GM23248 (cell line): ENCODE measurements at places on chromosomes 1 and 21.

- DNase-seq: no peak
These were observed 22.4 kb upstream of the ACTN2 start for GRCh38 chr1:236663934-236664333.

DNA sequence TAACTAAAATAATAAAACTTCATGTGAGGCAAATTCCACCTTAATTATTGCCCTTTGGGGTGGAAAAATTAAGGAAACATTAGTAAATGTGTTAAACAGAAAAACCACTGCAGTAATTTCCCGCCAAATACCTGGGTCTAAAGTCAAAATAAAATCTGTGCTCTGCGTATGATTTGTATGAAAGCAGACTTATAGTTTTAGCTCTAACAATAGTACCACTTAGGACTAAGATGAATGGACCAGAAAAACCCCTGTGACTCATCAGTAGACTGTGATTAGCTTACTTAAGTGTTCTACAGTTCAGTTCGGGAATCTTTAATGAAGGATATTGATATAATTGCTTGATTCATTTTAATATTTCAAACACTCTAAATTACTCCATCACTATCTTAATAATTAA is 23.3 kb upstream of the C1orf105 start:
- DNase-seq: peak; percentile 75

DNA sequence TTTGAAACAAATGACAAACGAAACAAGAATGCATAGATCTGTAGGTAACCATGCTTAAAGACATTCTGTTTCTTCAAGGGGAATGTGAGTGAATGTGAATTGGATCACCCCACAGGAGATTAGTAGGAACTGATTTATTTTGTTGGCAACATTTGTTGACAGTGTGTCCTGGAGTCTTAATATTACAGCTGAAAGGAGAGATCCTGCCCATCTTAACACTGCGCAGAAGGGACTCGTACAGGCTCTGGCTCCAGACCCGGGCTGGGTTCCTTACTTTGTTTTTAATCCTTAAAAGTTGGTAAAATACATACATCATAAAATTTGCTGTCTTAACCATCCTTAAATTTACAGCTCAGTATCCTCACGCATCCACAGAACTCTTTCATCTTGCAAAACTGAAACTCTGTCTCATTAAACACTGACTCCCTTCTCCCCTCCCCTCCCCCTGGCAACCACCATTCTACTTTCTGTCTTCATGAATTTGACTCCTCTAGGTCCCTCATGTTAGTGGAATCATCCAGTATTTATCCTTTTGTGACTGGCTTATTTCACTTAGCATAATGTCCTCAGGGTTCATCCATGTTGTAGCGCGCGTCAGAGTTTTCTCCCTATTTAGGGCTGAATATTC is 74.1 kb downstream of the GALNT2 start:
- DNase-seq: peak; percentile 62

DNA sequence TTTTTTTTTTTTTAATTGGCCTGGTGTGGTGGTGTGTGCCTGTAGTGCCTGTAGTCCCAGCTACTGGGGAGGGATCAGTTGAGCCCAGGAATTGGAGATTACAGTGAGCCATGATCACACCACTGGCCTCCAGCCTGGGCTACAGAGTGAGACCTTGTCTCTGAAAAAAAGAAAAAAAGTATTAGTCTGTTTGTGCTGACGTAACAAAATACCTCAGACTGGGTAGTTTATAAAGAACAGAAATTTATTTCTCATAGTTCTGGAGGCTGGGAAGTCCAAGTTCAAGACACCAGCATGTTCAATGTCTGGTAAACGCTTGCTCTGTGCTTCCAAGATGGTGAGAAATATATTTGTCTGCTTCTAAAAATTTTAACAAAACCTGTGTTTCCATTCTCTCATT is 25.8 kb downstream of the TRAF5 start:
- no peak for DNase-seq

DNA sequence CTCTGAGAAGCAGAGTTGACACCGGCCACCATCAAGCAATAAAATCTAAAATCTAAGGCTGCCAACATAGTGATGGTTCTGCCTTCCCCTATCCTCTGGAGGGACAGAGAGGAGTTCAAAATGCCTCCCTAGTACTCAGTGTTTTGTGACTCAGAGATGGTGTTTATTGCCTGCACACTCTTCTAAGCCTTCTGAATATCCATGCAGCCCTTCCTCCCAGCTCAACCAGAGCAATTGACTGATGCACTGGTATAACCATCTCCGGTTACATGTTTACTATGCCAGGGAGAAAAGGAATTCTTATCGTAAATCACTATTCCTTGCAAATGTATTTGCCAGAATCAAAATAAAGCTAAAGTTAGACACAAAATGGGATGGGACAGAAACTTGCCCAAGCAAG is 132.9 kb upstream of the RAB4A start:
- no peak for DNase-seq

- DNase-seq: peak; percentile 65
These were observed 7.0 kb upstream of the TRIM45 start for GRCh38 chr1:117128323-117129079.

DNA sequence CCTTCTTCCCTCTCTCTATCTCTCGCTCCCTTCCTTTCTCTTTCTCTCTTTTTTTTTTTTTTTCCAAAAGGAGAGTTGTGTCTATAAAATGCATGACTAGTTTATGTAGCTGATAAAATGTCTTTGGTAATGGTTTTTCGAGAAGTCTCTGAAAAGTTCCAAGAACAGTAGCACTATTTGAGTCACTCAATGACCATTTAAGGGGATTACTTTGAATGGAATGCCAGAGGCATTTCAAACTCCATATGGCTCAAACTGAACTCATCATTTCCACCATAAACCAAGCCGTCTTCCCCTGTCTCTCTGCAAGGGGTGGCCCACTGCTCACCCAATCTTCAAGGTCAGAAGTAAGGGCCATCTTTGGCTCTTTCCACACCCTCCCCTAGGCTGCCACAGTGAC is 93.3 kb downstream of the FAM78B start:
- DNase-seq: no peak

DNA sequence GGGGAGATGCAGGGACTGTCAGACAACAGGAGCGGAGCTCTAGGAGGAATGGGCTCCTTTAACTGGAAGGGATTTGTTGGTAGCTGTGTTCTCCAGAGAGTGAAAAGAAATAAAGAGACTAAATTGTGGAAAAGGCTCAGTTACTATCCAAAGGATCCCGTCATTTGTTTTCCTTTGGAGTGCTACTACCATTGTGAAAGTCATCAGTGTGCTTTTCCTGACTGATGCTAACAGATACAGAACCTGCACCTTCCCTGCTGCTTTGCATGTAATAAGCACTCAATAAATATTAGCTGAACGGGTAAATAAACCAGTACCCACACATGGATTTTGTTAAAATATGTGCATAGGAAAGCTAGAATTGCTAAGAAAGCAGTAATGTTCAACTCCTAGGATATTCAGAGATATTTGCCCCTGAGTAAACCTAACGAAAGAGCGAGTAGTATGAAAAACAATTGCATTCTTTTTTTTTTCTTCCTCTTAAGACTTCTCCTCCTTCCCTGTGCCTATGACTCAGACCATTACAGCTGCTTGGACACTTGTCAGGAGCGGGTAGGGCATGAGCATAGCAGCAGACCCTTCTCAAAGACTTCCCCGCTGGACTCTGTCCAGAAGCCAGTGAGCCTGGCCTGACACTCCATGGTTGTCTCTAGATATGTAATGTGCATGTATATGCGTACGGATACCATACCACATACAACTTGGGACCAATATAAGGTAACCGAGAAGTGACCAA is 41.7 kb downstream of the PTGFRN start:
- DNase-seq: peak; percentile 83

GRCh38 chr1:7172804-7173203 is 387.6 kb downstream of the CAMTA1 start:
- DNase-seq: no peak

DNA sequence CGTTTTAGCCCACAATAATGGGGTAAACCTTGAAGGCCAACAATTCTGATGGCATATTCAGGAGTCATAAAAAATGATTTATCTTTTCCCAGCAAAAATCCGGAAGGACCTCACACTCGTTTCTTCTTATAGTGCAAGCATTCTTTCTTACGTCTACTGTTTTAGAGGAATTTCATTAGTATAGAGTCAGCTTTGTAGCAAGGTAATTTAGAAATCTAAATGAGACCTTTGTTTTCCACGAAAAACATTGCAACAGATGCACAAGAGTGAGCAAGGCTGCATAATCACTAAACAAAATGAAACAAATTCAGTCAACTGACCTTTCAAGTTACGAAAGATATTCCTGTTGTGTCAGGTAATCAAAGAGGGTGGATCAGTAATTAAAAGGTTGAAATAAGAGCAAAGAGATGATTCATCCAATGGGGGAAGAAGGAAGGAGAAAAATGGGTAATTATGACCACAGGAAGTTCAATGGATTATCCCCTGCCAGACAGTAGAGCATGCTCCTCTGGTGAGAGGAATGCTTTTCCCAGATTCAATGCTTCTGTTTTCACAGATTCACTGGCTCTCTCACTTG is 560 bp upstream of the CSDE1 start:
- DNase-seq: peak; percentile 48

GRCh38 chr21:33230545-33231324 is 997 bp downstream of the IFNAR2 start:
- peak; percentile 84 for DNase-seq

GRCh38 chr21:32197896-32198295 is 81.0 kb downstream of the MIS18A start:
- no peak for DNase-seq

GRCh38 chr1:75582725-75583261 is 28.1 kb downstream of the SLC44A5 start:
- DNase-seq: no peak

DNA sequence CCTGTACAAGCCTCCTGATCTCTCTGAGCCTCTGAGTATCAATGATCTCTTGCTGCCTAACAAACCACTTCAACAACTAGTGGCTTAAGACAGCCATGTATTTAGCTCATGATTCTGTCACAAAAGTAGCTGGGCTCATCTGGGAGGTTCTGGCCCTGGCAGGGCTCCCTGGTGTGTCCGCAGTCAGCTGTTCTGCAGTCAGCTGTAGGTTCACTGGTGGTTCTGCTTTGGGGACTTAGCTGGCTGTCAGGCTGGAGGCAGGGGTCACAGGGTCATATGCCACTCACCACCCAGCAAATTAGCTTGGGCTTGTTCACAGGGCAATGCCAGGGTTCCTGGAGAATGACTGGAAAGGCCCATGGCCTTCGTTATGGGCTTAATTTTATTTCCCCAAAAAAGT is 64.8 kb downstream of the DISP3 start:
- DNase-seq: no peak

- DNase-seq: peak; percentile 79
These were observed 29.0 kb upstream of the SLAMF1 start for GRCh38 chr1:160675641-160676410.

DNA sequence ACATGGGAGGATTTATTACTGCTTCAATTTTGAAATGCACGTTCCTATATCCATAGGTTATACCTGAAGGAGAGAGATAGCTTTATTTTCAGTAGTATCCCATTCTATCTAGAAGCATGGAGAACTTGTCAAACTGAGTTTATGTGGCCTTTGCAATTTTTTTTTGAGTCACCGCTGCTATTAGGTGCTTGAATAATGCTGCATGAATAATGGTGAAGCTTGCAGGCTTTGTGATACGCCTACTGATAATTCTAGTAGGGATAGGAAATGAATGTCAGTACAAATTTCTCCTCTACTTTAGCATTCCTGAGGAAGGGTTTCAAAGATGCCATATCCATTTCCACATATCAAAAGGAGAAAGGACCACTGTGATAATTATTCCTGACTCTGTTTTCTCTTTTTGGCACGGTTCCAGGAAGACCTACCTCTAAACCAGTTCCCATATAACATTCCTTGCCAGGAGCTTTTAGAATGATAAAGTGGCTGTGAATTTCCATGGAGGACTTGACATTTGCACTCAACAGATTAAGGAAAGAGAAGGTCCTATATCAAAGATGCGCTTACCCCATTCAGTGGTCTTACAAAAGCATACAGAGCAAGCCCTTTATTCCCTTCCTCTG is 83.5 kb downstream of the SPATA46 start:
- no peak for DNase-seq

- peak; percentile 8 for DNase-seq
These were observed 96.9 kb downstream of the ADSS2 start for GRCh38 chr1:244354810-244355278.

DNA sequence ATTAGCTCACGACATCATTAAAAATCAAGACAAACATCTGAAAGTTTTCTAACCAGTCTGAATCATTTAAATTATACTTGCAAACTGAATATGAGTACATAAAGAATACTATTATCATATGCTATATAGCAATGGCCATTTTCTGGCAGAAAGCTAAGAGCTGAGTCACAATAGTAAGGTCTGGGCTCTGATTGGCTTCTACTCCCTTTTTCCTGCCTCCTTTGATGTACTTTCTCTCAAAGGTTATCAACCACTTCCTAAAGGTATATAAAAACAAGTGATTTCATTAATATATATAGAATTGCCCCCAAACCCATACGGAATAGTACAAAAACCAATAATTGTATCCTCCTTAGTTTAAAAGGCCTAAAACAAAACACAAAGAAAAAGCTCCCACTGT is 7.0 kb downstream of the KCNA3 start:
- DNase-seq: no peak

DNA sequence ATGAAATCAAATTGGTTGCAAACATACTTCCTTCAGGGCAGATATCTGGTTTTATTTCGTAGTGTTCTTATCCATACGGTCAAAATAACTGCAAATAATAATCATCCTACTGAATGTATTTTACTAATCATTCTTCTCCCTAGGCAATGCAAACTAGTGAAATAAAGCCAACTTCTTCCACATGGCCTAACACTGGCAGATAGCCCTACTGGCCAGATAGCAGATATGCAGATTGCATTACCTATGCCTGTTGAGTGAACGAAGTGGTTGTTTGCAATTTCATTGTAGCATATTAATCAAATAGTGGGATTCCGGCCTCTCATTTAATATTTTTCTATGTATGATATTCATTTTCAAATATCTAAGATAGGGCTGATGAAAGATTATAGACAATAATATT is 116.2 kb downstream of the CENPF start:
- no peak for DNase-seq

- DNase-seq: no peak
These were observed 14.1 kb upstream of the HMGCS2 start for GRCh38 chr1:119782631-119783325.

DNA sequence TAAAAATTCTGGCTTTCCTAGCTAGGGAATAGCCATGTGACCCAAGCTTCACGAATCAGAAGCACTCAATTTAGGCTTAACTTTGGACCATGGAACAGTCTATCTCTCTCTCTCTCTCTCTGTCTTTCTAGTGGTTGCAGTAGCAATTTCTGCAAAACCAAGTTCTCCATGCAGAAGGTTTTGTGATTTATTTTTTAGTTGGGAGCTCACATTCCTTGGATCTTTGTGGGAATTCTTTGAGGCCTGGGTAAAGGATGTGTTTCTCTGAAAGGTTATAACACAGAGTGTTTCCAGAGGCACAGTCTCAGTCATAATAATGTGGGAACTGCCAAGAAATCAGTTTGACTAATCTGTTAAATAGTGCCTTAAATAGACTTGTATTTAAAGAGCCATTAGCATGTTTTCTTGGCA is 112.3 kb upstream of the COL11A1 start:
- DNase-seq: peak; percentile 58

GRCh38 chr1:154845174-154845573 is 24.9 kb downstream of the KCNN3 start:
- DNase-seq: no peak

GRCh38 chr1:150826299-150826698 is 18.2 kb upstream of the CTSK start:
- no peak for DNase-seq
